ENCODE measurements at places on chromosomes 6 and 20.

GRCh38 chr6:17519120-17519519 is 81.0 kb upstream of the FAM8A1 start:
- DNase-seq = no peak

DNA sequence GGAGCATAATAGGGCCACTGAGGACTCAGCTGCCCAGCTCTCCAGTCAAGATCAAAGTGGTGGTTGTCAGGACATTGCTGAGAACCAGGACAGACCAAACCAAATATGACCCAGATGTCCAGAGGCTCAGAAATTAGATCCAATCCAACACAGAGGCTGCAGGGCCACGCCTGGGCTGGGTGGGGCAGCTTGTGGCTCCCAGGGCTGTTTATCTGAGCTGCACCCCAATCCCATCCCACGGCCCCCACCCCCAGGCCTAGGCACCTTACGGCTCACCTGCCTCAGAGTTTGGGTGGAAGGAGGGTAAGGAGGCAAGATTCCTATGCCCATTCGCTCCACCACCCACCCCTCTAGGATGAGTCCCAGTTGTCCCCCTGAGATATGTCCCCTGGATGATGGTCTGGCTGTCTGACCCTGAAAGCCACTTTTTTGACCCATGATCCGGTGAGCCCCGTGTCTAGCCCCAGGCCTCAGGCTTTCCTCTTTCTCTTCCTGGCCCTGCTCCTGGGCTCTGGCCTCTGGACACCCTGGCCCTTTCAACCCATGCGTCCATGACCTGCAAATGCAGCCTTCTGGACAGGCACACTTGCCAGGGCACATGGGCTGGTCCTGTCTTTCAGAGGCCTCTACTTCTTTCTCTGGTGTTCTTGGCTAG is 40.0 kb downstream of the CPXM1 start:
- DNase-seq = no peak

DNA sequence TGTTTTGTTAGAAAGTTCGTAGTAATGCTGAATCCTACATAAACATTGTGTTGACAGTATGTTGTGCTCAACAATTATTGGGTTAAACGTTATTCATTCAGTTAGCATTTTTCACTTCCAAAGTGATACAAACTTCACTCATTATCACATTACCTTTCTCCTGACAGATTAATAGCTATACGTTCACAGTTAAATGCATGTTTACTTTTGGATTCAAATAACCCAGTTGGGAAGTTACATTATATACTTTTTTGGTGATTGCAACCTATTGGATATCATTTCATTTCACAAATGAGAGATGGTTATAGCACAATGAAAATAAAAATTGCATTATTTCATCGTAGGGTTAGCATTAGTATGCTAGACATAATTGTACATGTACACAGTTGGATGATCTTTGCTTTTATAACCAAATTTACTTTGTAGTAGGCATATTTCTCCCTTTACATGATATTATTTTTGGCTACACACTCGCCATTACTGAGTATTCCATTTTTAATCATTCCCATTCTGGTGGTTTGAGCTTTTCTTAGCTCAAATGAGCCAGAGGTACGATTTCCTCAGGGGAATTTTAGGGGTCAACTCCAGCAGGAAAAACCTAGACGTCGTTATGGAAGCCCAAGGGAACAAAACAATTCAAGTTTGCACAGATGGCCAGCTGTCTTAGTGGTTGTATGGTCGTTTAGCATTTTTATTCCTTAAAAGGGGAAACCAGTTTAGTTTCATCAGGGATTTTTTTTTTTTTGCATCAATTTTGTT is 2.1 kb upstream of the HIVEP1 start:
- DNase-seq = no peak

- DNase-seq = no peak
Measured at GRCh38 chr6:123764722-123765121, 38.9 kb upstream of the NKAIN2 start.

DNA sequence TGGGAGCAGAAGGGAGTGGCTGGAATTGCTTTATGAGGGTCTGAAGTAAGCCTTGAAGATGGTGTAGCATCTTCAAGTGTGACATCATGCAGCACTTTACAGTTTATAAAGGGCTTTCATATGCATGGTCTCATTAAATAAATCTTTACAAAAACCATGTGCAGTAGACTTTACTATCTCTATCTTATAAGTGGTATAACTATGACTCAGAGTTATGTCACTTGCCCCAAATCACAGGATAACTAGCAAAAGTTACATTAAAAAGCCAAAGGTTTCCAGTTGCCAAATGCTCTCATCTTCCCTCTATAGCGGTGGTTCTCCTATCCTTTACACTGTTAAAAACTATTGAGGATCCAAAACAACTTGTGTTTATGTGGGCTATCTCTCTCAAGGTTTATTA is 687.7 kb upstream of the MARCKS start:
- no peak for DNase-seq

GRCh38 chr20:41408156-41408794 is 41.7 kb upstream of the EMILIN3 start:
- no peak for DNase-seq

DNA sequence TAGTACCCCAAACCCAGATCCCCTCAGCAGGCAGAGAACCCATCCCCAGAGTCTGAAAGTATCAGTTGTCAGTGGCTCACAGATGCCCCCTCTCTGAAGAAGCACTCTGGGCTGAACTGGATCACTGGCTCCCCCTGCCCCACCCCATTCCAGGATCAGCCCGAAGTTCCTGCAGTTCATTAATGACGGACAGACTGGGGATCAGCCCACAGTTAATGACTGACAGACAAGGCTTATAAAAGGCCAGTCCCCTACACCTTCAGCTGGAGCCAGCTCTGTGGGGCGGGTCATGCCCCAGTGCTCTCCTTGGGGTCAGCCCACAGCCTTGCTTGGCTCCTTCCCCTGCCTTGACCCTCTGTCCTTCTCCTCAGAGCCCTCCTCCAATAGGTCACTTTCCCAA is 21.7 kb downstream of the KIAA1755 start:
- no peak for DNase-seq

DNA sequence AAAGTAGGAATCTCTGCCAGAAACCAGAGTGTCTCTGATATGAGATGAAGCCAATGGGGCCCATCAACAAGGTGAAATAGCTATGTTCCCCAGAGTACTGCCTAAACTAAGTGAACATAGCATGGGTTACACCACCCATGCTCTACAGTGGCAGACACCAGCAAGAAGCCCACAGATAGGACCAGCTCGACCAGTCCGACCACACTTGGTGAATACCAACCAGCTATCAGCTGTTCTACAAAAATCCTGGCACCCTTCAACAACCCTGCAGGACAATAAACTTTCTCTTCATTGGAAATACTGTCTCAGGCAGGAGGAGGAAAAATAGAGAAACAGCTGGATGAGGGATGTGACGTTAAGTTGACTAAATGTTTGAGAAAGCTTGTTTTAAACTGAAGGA is 311.4 kb downstream of the EPM2A start:
- no peak for DNase-seq

- DNase-seq = no peak
Measured at GRCh38 chr6:43682724-43683429, 4.7 kb downstream of the MRPS18A start.

DNA sequence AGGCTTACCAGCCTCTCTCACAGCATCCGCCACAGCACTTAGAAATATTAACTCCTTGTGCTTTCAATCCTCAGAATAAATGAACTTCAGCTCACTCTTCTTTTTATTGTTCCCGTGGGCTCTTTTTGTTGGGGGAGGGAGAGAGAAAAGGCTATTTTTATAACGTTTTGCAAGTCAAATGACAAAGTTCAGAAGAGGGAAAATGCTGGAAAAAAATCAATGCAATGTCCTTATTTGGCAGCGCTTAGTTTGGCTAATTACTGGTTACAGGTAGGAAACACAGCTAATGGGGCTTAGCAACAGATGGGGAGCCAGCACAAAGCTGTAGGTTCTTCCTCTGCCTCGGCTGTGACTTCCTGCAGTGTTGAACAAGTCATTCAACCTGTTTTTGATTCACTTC is 1067.0 kb upstream of the MAP3K7 start:
- no peak for DNase-seq

- no peak for DNase-seq
Measured at GRCh38 chr20:42894483-42894882, 295.2 kb downstream of the PTPRT start.

DNA sequence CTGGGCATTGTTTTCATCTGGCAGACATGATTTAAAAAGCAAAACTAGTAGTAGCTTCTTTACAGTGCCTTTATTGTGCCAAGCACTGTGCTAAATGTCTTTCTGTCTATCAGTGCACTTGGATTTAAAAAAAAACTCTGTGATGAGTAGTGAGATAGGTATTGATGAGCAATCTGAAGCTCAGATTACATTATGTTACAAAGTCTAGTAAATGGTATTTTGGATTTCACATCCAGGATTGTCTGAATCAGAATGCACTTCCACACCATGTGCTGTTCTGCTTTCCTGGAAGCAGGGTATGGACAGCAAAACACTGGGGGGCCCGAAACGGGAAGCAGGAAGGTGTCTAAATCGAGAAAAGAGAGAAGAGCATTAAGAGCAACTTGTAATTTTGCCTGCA is 103.4 kb upstream of the CCN2 start:
- no peak for DNase-seq

DNA sequence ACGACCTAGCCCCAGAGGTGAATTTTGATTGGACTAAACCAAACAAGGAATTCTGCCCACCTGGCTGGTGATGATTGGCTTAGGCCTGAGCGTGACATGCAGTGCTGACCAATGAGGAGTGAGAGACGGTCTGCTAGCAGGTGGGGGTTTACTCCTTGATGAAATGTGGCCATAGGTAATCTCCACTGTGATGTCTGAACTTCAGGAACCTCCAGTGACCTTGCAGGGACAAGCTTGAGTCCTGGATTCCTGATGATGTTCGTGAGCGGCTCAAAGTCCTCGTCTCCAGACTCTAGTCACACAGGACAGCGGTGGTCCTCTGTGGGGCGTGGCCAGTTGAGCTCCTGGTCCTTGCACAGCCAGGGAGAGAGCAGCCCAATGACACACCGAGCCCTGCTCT is 8.4 kb downstream of the VSX1 start:
- no peak for DNase-seq

GRCh38 chr6:43467752-43468151 is 9.6 kb upstream of the TJAP1 start:
- DNase-seq = no peak

- no peak for DNase-seq
Measured at GRCh38 chr6:134094441-134094840, 42.0 kb upstream of the SLC2A12 start.

- no peak for DNase-seq
Measured at GRCh38 chr6:154909821-154910220, 85.3 kb upstream of the TIAM2 start.

GRCh38 chr20:46582648-46583047 is 32.2 kb upstream of the OCSTAMP start:
- DNase-seq = no peak

- no peak for DNase-seq
Measured at GRCh38 chr6:2460216-2460745, 214.9 kb upstream of the GMDS start.

- no peak for DNase-seq
Measured at GRCh38 chr20:15638816-15639215, 934.4 kb downstream of the KIF16B start.

DNA sequence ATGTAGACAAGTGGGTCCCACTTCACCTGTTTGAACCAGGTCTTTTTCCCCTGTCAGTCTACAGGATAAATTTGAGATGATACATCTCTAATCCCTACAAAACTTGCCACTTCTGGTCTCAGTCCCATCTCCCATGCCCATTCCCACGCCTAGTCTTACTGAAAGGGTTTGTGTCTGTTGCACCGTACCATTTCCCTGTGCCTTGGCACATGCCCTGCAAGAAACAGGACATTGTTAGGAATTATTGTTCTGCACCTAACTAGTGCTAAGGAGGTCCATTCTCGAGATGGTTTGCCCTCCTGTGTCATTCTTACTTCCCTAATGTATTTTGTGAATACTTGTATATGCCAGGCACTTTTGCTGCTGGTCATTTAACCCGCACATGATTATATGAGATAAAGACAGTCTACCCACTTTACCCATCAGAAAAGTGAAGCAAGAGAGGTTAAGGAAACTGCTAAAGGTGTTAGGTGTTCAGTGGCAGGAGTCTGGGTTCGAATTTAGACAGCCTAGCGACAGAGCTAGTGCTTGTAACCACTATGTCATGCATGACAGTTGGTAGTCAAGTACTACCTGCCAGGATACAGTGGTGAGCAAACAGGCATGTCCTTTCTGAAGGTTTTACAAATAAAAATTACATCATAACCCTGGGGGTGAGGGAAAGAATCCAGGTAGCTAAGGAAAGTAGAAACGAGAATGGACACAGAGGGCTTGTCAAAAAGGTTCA is 12.7 kb downstream of the FAM217A start:
- DNase-seq = no peak

DNA sequence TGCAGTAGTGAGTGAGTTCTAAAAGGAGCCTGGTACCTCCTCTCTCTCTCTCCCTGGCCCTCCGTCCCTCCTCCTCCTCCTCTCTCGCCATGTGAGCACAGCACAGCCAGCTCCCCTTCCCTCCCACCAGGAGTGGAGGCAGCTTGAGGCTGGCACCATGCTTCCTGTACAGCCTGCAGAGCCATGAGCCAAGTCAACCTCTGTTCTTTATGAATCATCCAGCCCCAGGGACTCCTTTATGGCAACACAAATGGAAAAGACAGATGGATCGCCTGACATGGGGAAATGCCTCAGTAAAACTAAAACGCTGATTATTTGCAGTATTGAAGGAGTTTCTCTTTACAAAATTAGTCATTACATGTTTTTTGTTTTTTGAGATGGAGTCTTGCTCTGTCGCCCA is 233.7 kb upstream of the ARID1B start:
- no peak for DNase-seq

DNA sequence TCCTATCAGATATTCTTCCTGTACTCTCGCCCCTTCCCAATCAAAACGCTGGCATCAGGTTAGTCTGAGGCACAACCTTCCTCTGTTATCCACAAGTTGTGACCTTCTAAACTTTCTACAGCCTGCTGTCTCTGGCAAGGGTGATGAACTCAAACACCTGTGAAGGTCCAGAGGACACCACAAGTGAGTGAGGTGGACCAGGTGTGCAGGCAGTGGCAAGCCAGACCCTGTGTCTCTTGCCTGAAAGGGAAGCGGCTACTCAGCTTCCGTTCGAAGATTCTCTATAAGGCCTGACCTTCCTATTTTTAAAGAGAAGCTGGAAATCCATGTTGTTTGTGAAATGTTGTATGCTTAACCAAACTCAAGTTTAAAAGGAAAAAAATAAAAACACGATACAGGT is 36.8 kb downstream of the GCM1 start:
- no peak for DNase-seq

DNA sequence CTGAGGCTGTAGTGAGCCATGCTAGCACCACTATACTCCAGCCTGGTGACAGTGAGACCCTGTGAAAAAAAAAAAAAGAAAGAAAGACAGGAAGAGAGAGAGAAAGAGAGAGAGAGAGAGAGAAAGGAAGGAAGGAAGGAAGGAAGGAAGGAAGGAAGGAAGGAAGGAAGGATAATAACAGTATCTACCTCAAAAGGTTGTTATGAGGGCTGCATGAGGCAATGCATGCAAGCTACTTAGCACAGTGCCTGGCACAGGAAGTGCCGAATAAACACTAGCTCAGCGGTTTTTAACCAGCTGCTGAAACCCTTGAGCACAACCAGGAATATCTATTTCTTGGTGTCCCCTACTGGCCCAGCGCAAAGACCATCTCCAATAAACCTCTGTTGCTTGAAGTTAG is 62.3 kb upstream of the TBC1D7 start:
- no peak for DNase-seq

Data from BJ (cell line).